H54 (cell line): ENCODE measurements at places on chromosomes 13 and 19.

- DNase-seq: no peak
Measured at GRCh38 chr19:44076325-44076724, 4.4 kb downstream of the ZNF284 start.

GRCh38 chr19:53195265-53195903, 2.2 kb upstream of the ZNF665 start:
- DNase-seq: peak; percentile 73

DNA sequence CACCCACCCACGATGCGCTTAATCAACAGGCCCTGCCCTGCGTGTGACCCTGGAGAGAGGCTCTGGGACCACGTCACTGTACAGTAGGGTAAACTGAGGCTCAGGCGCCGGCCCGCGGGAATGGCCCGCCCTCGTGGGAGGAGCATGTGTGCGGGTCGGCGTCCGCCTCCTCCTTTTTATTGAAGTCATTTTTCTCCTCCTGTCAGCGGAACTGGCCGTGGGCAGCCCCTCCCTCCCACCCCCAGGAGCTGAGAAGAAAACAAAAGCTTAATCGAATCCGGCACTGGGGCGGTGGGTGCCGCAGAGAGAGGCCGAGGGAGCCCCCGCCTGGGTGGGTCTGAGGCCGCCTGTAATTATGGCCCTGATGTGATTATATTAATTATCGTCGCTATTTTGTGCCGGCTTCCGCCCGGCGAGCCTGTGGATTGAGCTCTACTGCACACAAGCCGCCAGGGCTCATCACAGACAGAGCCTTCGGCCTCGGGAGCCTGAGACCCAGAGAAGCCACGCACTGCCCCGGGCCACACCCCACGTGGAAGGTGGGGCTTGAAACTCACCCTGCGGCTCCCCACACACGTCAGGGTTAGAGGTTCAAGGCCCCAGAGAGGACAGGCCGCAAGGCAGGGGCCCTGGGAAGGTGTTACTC, 7.0 kb downstream of the C2CD4C start:
- no peak for DNase-seq

- DNase-seq: no peak
Measured at GRCh38 chr19:50721441-50722137, 1.6 kb upstream of the CLEC11A start.

DNA sequence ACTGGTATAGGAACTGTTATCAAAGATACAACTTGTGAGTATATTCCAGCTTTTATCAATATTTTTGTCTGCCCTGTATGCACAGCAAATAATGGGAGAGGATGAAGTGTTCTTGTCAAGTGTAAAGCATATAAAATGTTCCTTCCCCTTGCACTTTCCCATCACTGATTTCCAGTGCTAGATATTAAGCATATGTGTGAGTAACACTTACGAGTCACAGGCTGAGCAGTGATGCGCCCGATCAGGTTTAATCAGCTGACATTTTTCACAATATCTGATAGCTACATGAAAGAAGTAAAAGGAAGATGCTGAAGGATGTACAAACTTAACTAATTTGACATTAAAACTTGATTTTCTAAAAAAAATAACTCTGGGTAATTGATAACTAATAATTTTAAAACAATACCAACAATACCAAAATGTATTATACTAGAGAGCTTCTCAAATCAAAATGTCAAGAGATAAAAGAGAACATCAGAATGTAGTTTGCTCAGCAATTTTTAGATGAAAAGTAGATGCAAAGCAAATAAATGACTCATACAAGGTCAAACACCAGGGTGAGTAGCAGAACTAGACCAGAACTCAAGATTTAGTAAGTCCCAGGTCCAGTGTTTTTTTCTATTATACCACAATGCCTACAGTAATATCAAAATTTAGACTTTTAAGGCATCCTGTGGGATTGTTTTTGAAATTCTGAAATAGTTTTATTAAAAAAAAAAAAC, 56.4 kb downstream of the ZDHHC20 start:
- DNase-seq: no peak

- no peak for DNase-seq
Measured at GRCh38 chr13:44331912-44332851, 41.4 kb upstream of the SERP2 start.

DNA sequence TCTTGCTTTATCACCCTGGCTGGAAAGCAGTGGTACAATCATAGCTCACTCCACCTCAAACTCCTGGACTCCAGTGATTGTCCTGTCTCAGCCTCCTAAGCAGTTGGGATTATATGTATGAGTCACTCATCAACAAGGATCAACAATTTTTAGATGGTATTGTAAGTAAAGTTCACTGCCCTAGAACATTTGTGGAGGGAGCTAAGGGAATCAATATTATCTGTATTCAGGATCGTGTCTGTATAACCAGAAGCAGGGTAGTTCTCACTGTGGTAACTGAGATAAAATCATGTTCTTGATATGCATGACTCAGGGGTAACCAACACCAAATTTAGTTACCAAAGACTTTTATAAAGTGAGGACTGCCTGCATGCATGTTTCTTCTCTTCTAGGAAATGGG, 27.0 kb downstream of the ZMYM5 start:
- DNase-seq: no peak

DNA sequence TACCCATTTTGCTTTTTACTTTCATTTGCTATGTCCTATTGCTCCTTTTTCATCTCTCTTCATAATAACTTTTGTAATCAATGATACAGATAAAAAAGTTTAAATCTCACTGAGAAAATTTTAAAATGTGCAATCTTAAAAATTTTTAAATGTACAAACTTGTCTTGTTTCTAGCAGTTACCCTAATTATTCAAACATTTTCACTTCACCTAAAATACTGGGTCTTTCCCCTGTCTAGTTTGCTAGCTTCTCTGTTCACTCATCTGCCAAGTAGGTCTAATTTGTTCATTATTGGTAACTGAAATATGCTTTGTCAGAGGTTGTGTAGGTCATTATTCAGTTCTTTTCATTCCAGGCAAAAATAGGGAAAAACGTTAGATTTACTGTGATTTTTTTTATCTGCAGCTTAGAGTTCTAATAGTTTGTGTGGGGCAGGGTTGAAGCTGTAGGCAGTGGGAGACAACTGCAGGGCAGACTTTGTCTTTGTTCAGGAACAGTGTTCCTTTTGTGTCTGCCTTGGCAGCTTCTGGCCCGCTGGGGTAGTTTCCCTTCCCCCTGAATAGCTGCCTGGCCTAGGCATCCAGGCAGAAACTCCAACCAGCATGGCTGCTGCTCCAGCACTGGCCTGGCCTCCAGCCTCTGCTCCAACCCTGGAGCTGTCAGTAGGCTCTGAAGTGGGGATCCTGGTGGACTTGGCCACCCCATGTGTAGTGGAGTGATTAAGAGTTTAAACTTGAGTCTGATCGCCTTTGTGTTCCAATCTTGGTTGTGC, 48.5 kb downstream of the WDFY2 start:
- DNase-seq: no peak

DNA sequence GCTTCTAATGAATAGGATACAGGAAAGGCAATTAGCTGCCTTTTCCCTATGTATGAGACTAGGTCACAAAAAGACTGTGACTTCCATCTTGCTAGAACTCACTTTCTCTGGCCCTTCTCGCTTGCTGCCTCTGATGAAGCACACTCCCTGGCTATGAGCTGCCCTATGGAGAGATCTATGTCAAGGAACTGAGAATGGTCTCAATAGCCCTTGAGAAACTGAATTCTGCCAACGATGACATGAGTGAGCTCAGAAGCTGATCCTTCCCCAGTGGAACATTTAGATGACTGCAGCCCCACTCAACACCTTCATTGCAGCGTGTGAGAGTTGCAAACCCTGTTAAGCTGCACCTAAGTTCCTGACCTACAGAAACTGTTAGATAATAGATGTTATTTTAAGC, 309.8 kb downstream of the COG6 start:
- DNase-seq: no peak

- DNase-seq: no peak
Measured at GRCh38 chr19:5296021-5296420, 44.6 kb downstream of the PTPRS start.

GRCh38 chr13:61086087-61086486, 329.6 kb downstream of the PCDH20 start:
- no peak for DNase-seq

- no peak for DNase-seq
Measured at GRCh38 chr13:75959861-75960481, 323.8 kb downstream of the LMO7 start.

GRCh38 chr19:7843521-7843920, 13.5 kb downstream of the EVI5L start:
- no peak for DNase-seq

DNA sequence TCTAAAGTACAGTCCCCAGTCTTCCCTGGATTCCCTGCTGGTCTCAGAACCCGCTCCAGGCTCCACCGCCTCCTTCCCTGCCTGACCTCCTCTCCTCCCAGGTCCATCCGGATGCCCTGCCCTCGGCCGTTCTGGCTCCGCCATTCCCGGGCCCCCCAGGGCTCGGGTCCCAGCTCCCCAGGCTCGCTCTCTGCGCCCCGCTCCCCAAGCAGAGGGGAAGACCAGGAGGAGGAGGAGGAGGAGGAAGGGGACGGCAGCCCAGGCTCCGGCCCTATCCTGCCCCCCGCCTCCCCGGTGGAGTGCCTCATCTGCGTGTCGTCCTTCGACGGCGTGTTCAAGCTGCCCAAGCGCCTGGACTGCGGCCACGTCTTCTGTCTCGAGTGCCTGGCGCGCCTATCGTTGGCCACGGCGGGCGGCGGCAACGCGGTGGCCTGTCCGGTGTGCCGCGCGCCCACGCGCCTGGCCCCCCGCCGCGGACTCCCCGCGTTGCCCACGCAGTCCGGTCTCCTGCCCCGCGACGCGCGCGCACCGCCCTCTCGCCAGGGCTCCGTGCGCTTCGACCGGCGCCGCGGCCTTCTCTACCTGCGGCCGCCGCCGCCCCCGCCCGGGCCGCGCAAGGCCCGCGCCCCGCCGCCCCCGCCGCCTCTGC, 647 bp downstream of the RNF225 start:
- no peak for DNase-seq

DNA sequence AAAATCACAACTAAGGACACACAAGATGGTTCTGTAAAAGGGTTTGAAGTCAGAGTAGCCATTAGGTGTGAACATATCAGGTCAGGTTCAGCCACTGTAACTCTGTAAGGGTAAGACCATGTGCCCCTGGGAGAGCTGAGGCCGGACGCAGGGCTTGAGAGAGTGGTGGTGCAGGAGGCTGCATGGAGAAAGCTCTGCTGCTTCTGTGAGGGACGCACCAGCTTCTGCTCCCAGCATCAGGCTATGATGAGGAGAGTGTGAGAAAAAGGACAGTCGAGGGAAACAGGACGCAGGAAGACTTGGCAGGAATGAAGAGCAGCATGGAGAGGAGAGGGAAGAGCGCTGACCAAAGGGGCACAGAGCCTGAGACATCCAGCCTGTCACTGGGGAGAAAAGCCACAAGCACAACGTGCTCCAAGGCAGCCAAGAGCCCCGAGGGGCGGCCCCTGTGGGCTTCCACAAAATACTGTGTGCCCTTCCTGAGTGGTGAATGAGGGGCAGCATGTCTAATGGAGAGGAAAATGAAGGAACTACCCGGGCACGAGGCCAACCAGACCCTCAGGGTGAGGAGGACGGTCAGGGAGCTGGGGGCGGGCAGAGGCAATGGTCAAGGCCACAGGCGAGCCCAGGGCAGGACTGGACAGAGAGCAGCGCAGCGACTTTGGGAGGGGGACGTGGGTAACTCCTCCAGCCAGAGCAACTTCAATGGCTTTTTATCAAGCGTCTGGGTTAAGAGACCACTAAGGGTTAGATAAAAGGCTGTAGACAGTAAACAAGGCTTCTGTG, 107.7 kb downstream of the COL4A1 start:
- no peak for DNase-seq

DNA sequence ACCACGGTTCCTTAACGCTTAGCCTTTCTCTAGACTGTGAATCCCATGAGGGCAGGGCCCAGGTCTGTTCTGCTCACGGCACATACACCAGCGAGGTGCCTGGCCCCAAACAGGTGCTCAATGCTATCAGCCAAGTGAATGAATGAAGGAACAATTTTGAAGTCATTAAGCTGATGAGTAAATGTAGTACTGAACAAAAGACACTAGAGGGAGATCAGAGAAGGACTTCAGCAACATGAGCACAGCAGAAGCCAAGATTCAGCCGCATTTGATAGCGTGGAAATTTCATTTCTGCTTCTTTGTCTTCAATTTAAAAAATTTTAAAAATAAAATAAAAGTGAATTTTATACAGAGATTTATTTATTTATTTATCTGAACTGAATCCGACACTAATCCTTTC, 20.1 kb upstream of the MYO16 start:
- DNase-seq: peak; percentile 26

DNA sequence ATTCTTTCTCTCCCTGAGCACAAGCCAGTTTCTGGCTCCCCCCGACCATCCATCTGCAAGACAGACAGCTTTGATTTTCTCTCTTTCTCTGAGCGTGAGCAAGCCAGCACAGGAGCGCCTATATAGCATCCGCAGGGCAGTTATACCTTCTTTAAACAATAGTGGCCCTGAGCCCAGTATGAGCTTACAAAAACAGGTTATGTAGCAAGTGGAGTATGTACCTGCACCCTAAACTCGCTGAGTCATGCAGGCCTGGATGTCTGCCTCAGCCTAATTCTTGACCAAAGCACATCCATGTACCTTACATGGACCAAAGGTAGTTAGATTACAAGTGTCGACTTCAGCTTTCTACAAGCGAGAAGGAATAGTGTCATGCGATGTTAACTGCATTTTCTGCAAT, 61.7 kb downstream of the RAP2A start:
- DNase-seq: no peak

GRCh38 chr13:30818323-30818960, 83.1 kb downstream of the ALOX5AP start:
- DNase-seq: no peak

- no peak for DNase-seq
Measured at GRCh38 chr13:102742101-102742500, 31.5 kb downstream of the TEX30 start.

GRCh38 chr19:4518345-4519171, at the start of gene PLIN4:
PLIN4 (minus strand) TSS chr19:4518486; CDS start chr19:4518272, 214 bp downstream.
- DNase-seq: peak; percentile 73

DNA sequence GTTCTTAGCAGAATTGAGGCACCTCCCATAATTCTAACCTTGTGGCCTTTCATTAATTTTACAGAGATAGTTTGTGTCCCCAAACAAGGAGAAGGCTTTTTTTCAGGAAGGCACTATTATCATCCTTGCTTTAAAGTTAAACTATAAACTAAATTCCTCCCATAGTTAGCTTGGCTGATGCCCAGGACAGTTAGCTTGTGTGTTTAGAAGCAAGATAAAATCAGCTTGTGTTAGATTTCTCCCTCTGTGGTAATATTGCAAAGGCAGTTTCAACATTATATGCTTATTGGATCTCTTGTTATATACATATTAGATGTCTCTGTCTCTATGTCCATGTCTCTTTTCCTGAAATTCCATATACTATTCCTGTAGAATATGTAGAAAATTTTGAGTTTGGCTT, 342.7 kb downstream of the TBC1D4 start:
- no peak for DNase-seq

- no peak for DNase-seq
Measured at GRCh38 chr13:45327253-45327955, 13.6 kb downstream of the TPT1 start.

GRCh38 chr13:101453784-101454201, 1.3 kb downstream of the ITGBL1 start:
- DNase-seq: no peak

- no peak for DNase-seq
Measured at GRCh38 chr13:113169277-113170272, 11.1 kb downstream of the PROZ start.
